ENCODE measurements at places on chromosomes 5 and 9. TPM values are rescaled to one million over a fixed set of nuclear protein-coding genes. Genes with fewer than 3 reads are reported as not detected.

The PCDHB5 gene
- 6.2 TPM for polyA plus RNA-seq

The DOK3 gene
- 2.6 TPM for polyA plus RNA-seq

The PCDHGC3 gene
- 40.8 TPM for polyA plus RNA-seq

The SPINK6 gene
- polyA plus RNA-seq: not detected

The ENTPD8 gene
- 16.5 TPM for polyA plus RNA-seq

The CDC42SE2 gene
- 27.2 TPM for polyA plus RNA-seq

The SLC6A3 gene
- polyA plus RNA-seq: not detected

The C9orf50 gene
- 0.86 TPM for polyA plus RNA-seq

The RLN2 gene
- polyA plus RNA-seq: 0.70 TPM

The ATOX1 gene
- 348 TPM for polyA plus RNA-seq

The INSYN2B gene
- not detected for polyA plus RNA-seq
